Stimulated activated CD8-positive, alpha-beta memory T cell treated with anti-CD3 and anti-CD28 coated beads, Interleukin-7, amount 100 ng/mL, for 24 hours (primary cell): ENCODE measurements at places on chromosomes 2 and 18.

DNA sequence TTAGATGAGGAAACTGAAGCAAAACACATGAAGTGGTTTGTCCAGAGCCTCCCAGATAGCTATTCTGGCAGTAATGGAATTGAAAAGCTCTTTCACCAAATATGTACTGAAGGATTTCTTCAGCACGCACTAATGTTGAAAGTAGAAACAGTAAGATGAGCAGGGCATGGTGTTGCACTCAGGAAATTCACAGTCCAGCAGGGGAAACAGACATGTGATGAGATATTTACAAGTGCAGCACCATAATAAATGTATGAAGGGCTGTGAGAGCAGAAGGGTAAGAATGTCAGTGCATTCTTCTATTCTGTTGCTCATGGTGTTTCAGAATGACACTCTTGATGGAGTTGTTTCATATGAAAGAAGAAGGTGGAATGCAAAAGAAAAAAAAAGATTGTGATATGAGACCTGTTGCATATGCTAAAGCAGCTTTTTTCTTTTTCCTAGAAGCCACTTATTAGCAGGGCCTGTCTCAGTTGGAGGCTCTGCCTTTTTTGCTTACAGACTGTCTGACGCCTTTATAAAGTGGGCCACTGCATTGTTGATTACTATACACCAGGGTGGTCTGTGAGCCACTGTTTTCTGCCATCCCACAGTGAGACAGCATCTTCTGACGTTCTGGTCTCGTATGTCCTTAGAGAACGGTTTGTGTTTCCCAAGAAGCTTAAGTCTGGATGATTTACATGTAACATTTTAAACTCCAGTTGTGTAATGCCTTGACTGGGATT lies 516.9 kb downstream of the ARHGAP15 start:
- DNase-seq, result no peak

GRCh38 chr2:102187496-102188150 lies 800 bp downstream of the IL1RL2 start:
- peak; percentile 14 for DNase-seq

GRCh38 chr18:52401236-52401635 lies 61.2 kb downstream of the DCC start:
- DNase-seq, result no peak

DNA sequence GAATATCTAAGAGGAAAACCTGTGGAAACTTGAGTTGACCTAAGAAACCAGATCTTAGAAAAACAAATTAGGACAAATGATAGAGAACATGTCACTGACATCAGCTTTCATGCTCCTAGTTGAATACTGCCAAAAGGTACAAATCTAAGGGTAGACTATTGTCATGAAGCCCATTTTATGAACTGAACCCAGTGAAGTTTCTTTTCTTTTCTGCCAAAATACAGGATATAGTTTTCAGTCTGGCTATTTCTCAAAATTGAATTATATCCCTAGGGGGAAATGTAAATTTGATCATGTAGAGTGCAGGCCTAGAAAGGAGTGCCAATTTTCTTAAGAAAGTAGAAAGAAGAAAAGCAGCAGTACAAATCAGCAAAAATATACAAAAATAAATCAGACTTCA lies 46.6 kb downstream of the FSIP2 start:
- no peak for DNase-seq

DNA sequence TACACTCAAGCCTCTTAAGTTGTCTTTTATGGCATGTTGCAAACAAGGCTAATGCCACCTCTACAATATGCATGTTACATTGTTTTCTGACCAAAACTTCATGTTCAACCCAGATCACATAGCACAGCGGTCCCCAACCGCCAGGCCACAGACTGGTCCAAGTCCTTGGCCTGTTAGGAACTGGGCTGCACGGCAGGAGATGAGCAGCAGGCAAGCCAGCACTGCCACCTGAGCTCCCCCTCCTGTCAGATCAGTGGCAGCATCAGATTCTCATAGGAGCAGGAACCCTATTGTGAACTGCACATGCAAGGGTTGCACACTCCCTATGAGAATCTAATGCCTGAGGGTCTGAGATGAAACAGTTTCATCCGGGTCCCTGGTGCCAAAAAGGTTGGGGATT lies 324.8 kb upstream of the CHAC2 start:
- DNase-seq, result no peak

GRCh38 chr2:14301331-14301730 lies 331.2 kb upstream of the LRATD1 start:
- DNase-seq, result no peak

DNA sequence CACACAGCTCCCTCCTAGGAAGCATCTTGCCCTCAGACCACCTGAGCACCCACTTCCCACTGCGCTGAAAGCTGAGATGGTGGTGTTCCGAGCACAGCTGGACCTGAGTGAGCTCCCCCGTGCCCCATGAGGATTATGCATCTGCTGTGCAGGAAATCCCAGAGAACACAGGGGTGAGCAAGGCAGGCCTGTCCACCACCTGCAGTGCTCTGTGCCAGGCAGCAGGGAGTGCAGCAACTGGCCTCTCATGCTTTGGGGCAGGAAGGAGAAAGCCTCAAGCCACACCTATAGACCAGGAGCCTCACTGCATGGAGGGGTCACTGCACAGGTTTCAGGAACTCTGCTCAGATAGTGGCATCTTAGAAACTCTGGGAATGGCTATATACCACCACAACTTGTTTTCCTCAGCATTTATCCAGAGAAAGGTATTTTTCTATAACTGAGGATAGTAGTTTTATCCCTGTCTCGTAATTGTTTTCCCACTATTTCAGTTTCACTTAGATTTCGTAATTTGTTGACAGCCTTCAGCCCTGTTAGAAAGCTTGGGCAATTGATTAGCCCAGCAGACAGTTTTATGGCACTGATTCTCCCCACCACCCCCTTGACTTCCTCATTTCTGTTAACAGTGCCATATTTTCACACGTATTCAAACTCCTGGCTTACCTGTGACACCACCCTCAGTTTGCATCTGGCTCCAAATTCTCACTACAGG lies 144.3 kb upstream of the DAPL1 start:
- no peak for DNase-seq

DNA sequence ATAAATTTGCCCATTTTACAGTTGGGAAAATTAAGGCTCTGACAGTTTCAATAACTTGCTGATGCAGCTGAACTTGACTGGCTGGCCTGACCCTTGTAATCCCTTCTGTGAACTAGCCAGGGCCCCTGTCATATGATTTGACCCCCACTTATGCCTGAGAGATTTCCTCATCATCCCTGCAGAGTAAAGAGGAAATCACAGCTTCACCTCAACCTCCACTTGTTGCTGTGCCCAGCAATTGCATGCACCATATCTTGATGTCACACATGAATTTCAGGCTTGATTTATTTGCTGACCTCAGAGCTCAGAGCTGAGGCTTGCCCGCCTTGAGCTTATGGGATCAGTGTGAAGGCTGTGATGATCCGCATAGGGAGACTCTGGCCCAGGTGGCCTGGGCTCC lies 108.1 kb downstream of the ACOXL start:
- DNase-seq, result no peak

- no peak for DNase-seq
Observed at GRCh38 chr2:39141334-39142271, 20.8 kb upstream of the SOS1 start.

DNA sequence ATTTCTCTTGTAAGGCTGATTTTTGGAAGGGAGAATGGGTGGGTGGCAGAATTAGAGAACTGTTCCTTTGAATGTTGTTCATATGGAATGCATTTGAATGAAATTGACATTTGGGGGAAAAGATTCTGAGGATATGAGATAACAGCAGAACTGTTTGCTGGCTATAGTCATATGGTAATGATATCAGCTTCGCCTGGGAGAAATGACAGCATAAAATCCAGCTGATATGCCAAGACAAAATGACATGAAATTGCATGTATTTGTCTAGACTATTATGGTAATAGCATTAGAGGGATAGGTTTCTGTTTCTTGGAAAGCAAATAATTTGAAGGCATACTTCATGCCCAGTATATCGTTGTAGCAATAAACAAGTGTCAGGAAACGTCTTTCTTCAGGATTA lies 150.8 kb upstream of the SPATS2L start:
- no peak for DNase-seq

DNA sequence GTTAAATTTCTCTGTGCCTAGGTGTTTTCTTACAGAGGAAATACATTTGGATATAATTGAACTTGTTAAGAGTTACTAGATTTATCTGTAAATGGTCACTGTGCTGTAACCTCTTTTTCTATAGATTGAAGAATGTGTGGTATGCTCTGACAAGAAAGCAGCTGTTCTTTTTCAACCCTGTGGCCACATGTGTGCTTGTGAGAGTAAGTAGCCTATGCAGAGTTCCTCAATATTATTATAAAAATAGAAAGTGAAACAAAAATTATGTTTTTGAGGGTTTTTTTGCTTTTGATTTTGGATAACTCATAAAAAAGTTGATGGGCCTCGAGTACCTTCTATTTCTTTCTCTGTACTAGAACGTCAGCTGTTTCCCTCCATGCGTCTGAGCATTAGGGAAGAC lies 112.4 kb downstream of the MIB1 start:
- DNase-seq, result no peak

- DNase-seq, result no peak
Observed at GRCh38 chr2:176147210-176147799, 4.0 kb upstream of the HOXD4 start.

DNA sequence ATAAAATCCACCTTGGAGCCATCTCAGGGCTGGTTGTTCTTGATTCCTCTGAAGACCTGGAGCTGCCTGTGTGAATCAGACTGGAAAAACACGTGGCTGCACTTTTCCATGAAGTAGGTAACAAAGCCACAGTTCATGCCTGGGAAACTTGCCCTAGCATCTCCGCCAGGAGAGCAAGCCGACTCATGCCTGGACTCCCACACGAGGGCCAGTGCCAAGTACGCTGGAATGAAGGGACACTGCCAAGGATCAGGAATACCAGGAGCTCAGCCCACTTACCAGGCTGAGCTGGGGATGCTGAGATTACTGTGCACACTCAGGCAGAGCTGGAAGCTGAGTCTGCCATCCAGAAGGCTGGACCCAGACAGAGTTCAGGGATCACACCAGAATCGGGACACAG lies 10.9 kb upstream of the FHL2 start:
- DNase-seq, result no peak

DNA sequence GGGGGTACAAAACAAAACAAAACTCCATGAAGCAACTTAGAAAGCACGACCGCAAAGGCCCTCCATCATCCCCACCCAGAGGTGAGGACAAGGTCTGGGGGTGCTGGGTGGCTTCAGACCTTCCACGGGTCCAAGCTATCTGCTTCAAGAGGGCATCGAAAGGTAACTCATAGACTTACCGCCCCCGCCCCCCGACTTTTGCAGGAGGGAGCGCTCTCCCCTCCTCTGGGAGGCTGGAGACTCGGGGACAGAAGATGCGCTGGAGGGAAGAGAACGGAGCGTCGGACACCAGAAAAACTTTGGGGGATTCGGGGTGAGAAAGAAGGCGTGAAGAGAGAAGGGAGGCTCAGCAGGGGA lies 300 bp upstream of the STON1 start:
- DNase-seq, result no peak

DNA sequence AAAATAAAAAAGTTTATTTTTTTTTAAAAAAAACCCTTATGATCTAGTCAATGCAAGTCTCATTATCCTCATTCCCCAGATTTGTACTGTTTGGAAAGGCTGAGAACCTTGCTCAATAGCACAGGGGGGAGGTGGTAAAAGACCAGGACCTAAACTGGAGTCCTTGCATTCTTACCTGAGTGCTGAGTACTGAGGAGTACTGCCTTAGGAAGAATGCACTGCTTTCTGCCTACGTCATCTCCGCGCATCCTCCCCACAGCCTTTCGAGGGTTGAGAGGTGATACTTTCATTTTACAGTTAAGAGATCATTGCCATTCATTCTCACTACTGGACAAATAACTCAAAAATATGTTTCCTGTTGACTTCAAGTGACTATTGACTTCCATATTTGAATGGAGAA lies 73.8 kb downstream of the MAP3K20 start:
- peak; percentile 13 for DNase-seq

DNA sequence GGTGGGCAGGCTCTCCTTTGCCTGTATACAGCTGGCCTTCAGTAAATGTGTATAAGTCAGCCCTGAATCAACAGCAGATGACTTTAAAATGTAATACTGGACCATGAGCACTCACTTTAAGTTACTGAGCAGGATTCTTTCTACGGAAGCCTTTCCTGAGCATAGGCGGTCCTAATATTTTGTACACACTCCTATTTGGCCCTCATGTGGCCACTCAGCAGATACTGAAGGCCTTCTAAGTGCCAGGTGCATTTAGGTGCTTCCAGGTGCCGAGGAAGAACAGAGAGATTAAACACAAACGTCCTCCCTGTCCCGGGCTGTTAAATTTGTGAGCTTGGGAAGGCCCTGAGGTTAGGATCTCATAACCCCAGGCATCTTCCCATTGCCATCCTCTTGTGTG lies 27.0 kb downstream of the UXS1 start:
- no peak for DNase-seq

GRCh38 chr2:30164131-30164925 lies 17.5 kb downstream of the YPEL5 start:
- DNase-seq, result no peak

- no peak for DNase-seq
Observed at GRCh38 chr2:118982039-118982438, 40.0 kb downstream of the MARCO start.

DNA sequence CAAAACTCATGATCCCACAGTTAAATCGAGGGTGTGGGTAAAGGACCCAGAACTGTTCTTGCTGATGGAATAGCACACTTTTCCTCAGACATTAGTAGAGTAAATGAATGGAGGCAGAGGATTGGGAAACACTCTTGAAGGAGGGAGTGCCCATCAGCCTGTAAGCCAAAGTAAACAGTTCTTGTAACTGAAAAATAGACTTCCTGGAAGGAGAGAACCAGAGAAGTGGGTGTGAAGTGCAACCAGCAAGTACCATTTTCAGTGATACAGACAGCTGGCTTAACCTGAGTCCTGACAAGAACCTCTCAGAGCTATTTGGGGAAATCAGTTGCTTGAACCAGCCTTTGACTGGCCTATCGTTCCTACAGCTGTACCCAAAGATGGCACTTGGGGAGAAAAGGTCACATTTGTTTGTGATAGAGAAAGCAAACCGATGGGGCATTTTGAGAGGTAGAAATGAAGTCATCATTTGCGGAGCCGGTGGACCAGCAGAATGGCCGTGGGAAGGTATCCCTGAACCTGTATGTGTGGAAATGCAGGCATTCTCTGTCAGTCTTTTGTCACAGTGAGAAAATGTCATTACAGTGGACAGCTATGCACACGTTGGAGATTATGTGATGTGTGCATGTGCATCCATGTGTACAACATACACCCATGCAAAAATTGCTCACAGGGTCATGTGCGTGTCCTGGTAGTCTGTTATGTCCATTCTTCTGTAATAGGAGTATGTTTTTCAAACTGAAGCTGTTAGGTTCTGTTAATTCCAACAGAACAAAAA lies 17.8 kb downstream of the CRIM1 start:
- DNase-seq, result no peak

DNA sequence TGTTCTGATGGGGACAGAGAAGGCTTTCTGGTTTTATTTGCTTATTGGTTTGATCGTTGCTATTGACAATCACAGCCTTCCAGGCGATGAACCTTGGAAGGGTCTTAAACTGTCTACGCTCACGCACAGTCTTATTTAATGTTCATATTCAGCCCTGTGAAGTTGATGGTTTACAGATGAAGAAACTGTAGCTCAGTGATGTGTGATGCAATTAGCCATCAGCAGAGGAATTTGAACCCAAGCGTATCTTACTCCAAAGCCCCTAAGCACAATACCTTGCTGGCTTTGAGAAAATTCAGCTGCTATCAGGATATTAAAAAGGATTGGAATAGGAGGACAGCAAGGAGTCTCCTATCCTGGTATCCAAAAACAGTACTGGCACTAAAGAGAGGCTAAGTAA lies 98.3 kb upstream of the STPG4 start:
- no peak for DNase-seq
